ENCODE measurements at places on chromosomes 7 and 10. TPM values are rescaled to one million over a fixed set of nuclear protein-coding genes. Genes with fewer than 3 reads are reported as not detected.
A peak's percentile ranks its signal among the peaks of the same experiment; 100 is the strongest.

SH2D4B gene
- total RNA-seq, result 0.13 TPM

COL28A1 gene
- not detected for total RNA-seq

CYP3A7 gene
- total RNA-seq, result not detected

SCD gene
- total RNA-seq, result 45.3 TPM

TAS2R16 gene
- not detected for total RNA-seq

COL26A1 gene
- total RNA-seq, result not detected

NPM3 gene
- 209 TPM for total RNA-seq

ELN gene
- total RNA-seq, result not detected

DNA sequence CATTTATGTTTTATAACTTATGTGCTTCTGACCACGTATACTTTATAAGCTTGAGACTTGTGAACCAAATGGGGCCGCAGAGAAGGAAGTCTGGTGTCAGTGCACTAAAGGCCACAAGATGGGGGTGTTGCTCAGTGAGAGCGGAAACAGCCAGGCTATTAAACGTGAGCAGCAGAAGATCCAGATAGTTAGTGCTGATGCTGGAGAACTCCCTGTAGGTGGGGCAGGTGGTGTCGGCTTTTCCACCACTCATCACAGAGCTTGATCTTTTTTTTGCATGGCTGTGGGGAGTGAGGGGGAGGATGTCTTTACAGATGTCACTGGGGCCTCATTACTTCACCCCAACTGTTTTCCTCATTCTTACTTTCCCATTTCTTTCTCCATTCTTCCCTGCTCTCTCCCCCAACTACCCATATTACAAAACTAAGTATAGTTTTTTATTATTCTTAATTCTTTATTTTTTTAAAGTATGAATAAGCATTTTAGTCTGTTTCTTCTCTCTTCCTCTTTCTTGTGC, 34.7 kb downstream of the ACADSB start:
- DNase-seq, result peak; percentile 16

- no peak for DNase-seq
These were observed 514.7 kb upstream of the KCND2 start for GRCh38 chr7:119758254-119758653.

- no peak for DNase-seq
These were observed 312.6 kb downstream of the WDR37 start for GRCh38 chr10:1368842-1369171.

DNA sequence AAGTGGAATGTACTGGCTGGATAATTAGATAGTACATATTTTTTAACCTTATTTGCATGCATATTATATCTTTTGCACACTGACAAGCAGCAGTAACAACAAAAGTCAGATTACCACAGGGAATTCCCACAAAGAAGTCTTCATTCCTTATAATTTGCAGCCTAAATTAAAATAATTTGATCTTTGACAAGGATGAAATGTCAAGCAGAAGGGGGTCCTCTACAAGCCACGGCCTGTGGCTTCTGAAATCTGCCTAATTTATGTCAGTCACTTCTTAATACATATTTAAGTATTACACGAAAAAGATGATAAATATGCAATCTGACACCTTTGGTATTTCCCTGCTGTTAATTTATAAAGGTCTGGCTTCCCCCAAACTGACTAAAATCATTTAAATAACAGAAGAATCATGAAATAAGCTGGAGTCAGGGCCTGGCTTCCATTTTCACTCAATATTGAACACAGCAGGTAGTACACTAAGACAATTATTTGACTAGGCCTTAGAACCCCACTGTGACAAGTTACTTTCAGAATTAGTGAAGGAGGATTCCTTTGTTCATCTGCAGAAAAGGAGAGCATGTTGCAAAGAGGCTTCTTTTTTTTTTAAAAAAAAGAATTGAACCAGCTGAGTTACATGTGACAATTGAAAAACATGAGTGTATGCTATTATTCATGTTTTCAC, 351.1 kb upstream of the ETV1 start:
- no peak for DNase-seq

DNA sequence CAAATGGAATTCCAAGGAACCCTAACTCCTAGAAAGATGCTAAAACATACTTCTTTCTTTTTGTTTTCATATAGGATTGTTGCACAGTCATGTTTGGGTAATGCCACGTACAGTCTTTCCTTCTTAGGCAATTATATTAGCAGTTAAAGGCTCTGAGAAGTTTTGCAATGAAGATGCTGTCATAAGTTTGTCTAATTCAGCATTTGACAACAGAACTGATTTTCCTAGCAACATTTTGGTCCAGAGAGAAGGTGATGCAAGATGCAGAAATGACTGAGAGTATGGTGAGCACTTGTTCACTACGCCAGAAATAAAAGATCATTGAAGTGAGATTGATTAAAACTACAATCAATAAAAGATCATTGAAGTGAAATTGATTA, 184.0 kb upstream of the PLXNA4 start:
- DNase-seq, result no peak

- no peak for DNase-seq
These were observed 73.3 kb upstream of the COL13A1 start for GRCh38 chr10:69728335-69728870.

GRCh38 chr10:24966962-24967481, 14.6 kb upstream of the PRTFDC1 start:
- DNase-seq, result no peak

DNA sequence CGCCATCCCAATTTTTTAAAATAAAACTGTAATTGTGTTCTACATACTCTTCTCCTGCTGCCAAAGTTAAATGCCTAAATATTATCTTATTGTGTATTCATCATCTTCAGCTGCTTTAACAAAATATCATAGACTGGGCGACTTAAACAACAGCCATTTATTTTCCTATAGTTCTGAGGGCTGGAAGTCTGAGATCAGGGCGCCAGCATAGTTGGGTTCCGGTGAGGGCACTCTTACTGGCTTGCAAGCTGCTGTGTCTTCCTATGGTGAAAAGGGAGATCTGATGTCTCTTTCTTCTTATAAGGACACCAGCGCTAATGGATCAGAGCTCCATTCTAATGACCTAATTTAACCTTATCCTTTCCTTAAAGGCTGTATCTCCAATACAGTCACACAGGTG, 30.4 kb downstream of the CSTF2T start:
- no peak for DNase-seq

DNA sequence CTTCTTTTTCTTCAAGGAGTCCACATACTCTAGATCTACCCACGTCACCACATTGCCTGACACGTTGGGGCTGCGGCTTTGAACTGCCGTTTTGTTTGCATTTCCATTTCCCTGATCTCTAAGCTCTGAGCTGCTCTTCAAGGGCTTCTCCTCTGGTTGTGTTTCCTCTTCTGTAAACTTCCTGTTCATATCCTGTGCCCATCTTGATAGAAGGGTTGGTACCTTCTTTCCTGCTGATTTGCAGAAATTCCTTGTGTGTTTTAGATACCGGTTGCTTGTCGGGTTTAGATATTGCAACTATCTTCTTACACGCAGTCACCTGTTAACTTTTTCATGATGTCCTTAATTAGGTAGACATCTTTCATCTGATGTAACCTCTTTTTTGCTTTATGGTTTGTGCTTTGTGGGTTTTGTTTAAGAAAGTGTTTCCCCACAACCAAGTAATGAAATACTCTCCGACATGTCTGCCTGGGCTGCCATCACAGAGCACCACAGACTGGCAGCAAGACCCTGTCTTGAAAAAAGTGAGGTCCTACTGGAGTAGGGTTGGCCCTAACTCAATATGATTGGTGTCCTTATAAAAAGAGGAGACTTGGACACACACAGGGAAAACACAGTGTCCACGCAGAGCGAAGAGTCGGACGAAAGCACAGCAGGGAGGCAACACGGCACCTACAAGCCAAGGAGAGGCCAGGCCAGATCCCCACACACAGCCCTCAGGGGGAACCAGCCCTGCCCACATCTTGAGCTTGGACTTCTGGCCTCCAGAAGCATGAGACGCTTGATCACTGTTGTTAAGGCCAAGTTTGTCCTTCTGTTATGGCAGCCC, 99.1 kb upstream of the PDGFA start:
- peak; percentile 57 for DNase-seq

- DNase-seq, result no peak
These were observed 7.7 kb upstream of the INSIG1 start for GRCh38 chr7:155289949-155290501.

DNA sequence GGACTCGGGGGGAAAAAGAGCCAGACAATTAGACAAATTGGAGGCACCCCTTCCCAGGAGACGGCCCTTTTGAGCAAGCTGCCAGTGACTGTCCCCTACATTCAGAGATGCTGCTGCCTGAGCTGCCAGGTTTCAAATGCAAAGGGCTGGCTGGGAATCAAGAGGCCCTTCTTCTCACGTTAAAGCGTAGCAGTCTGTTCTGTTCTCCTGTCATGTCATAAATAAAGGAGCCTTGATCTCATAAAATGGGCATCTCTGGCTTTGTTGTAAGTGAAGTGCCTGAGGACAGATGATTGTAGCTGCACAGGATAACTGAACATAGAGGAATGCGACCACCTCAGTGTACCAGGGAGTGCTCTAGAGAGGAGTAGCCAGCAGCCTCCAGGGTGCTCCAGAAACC, 917.9 kb downstream of the GRID1 start:
- DNase-seq, result no peak

DNA sequence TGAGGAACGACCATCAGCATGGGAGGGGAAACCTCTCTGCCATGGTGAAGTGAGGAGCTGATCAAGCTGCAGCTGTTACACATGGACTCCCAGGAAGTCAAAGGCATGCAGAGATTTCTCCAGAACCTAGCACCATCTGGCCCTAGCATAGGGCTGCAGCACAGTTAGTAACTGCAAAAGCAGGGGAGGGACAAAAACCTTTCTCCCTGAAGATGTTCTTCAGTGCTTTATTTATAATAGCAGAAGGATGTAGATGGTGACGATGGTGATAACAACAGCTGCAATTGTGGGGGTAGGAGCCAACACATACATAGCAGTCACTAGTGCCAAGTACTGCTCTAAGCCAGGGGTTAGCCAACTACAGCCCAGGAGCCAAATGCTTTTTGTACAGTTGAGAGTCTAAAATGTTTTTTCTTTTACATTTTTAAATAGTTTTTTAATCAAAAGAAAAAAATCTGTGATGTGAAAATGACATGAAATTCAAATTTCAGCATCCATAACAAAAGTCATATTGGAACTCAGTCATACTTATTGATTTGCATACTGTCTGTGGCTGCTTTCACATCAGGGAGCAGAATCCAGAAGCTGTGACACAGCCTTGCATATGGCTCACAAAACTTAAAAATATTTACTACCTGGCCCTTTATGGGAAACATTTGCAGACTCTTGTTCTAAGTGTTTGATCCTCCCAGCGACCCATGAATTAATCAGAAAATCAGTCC, 299.5 kb downstream of the ELMO1 start:
- DNase-seq, result no peak

- DNase-seq, result no peak
These were observed 132.5 kb upstream of the UNC5B start for GRCh38 chr10:71079761-71080380.

DNA sequence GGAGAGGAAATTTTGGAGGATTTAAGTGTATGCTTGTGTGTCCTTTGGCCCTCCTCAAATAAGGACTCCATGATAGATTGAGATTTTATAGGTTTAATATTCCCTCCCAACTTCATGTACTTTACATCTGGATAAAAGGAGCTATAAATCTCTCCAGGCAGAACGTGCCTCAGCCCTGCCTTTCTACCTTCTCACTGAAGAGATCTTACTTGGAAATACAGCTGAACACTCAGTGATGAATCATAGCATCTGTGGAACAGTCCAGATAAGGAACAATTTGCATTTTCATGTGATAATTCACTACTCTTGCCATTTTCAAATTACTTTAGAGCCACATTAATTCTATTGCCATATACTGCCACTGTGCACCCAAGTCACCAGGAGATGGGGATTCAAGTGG, 364.6 kb upstream of the PODXL start:
- DNase-seq, result no peak

DNA sequence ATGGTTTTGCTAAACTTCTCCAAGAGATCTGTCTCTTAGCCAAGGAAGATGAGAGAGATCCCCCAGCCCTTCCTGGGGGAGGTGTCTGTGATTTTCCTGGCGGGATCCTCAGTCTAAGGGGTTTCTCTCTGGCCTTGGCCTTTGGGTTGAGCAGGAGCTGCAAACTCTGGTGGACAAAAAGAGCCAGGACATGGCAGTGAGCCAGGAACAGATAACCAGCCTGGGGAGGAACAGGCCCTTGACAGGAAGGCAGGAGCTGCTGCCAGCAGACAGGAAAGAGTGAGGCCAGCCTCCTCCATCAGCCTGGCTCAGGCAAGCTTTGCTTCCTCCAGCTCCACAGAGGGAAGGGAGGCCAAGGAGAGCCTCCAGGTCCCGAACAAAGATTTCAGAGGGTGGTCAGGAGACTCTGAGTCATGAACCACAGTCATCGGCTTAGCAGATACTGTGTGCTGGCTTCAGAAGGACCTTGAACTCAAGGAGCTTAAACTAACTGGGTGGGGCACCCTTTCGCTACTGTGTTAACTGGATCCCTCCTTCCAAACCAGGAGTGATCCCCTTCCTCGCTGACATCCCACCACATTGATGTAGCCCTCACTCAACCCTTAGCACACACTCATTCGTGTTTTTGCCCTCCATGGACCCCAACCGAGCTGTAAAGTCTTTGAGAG, 34.7 kb downstream of the DDIT4 start:
- DNase-seq, result no peak

DNA sequence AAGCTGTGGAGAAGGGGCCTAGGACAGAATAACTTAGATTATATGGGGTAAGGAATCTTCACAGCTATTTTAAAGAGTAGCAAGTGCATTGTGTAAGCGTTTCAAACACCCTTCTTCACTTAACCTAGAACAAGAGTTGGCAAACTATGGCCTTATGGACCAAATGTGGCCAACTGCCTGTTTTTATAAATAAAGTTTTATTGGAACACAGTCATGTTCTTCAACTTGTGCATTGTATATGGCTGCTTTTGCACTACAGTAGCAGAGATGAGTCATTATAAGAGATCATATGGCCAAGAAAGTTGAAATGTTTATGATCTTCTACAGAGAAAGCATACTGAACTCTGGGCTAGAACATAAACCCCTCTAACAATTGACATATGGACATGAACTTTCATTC, 187.8 kb downstream of the ETV1 start:
- no peak for DNase-seq

- DNase-seq, result no peak
These were observed 56.8 kb upstream of the TMEM229A start for GRCh38 chr7:124089621-124090020.

DNA sequence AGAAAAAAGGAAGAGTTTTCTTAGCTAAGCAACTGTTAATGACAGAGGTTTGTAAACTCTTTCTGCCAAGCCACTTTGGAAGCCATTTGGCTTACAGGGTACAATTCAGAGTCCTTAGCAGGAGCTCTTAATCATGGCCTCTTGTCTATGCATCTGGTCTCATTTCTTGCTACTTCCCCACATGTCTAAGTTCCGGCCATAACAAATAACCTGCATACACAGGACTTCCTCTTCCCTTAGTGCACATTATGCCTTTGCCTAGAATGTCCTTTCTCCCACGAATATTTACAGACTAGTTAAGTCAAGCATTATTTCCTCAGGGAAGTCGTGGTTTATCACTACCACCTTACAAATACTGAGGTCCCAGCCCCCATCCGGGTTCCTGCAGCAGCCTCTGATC, 8.6 kb upstream of the UPF2 start:
- DNase-seq, result no peak

GRCh38 chr7:137846549-137846826, 286 bp downstream of the DGKI start:
- DNase-seq, result no peak

All from CD8-positive, alpha-beta memory T cell (primary cell).